ENCODE measurements at places on chromosomes 4 and X.

DNA sequence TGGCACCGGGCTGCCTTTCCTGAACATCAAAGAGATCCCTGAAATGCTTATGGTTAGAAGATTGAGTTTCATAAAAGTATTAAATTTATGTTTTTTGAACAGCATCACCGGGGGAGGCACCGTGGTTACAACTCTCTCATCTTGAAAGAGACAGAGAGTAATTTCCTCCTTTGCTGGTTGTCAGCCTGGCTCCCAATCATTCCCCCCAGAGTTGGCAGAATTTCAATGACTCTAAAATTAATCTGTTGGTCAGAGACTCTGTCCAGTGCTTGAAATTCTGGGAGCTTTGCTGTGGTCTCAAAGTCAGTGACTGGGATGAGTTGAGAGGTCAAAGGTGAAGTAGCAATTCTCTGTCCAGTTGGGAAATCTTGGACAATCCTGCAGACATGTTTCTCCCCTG lies 135.9 kb downstream of the RAB28 start:
- no peak for DNase-seq

DNA sequence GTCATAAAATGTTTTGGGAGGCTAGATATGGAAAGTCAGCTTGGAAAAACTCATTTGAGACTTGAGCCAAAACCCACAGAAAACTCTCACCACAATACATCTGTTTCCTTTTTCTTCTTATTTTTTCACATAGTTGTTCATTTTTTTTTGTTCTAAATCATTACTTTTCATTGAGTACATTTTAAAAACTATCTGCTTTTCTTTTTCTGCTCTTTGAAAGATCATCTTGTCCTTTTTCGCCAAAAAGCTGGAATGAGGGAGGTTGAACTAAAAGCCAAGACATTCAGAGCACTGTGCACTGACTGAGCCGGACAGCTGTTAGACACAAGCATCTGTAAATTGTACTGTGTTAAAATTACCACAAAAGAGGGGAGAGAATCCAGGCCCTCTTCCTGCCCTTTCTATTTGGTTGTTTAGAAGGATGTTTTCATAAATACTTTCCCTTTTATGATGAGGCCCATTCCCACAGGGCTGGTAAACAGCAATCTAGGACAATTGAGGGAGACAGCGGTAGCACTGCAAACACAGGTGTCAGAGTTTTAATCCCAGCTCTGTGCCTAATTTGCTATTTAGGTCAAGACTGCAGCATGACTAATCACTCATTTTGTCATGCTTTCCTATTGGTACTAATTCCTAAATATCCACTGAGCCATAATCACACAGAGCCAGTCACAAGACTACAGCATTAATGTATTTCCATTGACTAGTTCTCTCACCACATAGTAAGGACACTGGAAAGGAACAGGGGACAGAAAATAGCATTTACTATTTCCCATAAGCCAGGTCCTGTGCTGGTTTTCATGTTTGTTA lies 7.3 kb upstream of the RNF150 start:
- no peak for DNase-seq

DNA sequence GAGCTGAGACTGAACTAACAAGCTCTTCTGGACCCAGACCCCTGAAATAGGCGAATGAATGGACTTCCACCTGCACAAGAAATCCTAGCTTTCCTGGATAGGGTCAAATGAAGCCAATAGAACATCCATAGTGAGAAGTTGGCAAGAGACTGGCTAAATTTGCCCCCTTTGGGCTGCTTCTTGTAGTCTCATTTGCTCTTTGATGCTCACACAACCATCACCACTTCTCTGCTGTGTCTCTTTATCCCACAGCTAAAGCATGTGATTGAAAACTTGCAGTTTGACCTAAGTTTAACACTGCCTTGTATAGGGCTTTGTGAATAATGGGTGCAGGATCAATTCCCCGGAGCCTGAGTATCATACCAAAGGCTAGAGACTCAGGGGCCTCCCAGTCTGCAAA lies 38.2 kb downstream of the NLGN3 start:
- DNase-seq = no peak

DNA sequence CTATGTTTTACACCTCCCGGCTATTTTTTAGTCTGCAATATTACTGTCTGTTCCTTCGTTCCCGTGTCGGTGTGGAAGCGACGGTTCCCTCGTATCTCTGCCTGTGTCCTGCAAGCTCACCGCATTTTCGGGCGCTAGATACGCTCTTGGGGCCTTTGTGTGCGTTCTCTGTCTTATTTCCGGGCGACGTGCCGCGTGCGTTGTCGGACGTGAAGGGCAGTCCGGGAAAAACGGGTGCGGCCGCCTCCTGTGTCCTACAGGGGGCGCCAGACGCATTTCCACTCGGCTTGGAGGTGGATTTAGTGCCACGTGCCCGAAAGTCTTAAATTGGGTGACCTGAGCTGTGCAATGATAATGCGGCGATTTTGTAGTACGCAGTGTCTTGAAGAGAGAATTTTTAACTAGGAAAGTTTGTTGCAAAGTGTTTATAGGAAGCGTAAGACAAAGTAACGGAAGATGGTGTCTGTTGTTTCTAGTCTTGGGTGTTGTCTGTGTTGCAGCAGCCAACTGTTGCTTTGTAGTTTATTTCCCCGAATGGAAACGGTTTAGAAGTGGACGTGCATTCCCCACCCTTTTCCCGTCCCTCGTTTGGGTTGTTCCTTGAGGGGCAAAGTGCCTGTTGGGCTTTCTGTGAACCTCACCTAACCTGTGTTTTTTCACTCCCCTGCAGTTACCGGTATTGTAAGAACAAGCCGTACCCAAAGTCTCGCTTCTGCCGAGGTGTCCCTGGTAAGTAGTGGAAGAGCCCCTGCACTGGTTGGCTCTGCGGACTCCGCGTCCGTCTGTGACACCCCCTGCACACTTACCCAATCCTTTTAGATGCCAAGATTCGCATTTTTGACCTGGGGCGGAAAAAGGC lies 720 bp downstream of the RPL10 start:
- peak; percentile 68 for DNase-seq

DNA sequence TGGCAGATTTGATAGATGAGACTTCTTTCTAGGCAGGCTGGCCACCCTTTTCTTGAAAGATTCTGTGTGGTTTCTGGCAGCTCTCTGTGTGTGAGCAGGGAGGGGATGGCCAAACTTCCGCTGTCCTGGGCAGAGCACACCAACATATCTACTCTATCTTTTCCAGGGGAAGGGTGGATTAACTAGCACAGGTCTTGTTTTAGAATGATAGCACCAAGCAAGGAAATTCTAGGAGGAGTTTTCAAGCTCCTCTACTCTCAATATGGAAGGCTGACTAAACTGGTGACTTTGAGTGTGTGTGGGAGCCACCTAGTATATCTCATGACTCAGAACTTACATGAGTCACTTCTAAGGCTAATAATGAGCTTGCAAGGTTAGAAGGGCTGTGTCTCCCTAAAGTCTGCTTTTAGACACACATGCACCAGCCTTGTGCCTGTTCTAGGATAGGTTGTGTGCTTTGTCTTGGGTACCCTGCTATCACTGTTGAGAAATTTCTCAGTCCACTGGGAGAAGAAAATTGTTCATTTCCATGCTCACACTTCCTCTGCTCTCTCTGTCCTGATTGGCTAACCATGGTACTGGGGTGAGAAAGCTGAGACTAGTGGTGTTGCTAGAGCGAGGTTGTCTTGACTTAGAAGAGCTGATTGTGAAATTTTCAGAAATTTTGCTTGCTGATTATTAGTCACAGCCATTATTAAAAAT lies 72.9 kb downstream of the YIPF6 start:
- DNase-seq = no peak

DNA sequence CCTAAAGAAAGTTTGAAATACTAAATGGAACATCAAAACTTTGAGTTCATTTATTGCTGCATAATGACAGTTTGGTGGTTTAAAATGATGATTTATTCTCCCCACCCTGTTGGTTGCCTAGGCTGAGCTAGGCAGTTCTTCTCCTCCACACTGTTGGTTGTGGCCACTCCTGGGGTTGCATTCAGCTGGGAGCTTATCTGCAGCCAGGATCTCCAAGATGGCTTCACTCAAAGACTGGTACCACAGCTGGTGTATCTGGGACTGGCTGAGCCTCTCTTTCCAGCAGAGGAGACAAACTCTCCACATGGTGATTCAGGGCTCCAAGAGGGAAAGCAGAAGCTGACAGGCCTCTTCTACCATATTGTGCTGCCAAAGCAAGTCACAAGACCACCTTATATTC lies 33.1 kb downstream of the MSL3 start:
- DNase-seq = no peak

- DNase-seq = peak; percentile 76
Observed at GRCh38 chr4:158209825-158210807, at the start of gene TMEM144. TMEM144 (plus strand) TSS chr4:158210486; CDS start chr4:158212668, 2,182 bp downstream.

- no peak for DNase-seq
Observed at GRCh38 chr4:114398410-114398809, 200.2 kb upstream of the UGT8 start.

DNA sequence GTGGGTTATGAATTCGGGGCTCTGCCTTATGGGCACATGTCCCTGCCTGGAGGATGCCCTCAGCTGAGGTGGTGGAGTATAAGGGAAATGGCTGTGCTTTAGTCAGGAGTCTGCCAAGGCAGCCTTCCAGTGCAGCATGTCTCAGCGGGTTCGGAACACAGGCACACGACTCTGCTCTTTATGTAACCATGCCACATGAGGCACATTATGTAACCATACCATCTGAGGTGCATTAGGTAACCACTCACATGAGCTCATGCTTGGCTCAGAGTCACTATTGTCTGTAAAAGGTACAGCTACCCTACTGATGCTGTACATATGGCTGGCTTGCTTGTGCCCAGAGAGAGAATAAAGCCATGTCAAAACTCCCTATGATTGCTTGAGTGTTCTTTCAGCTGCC lies 723.6 kb downstream of the TRAM1L1 start:
- DNase-seq = no peak

GRCh38 chrX:70527610-70528345 lies 83.1 kb downstream of the DLG3 start:
- no peak for DNase-seq

- no peak for DNase-seq
Observed at GRCh38 chrX:54177306-54177705, 5.7 kb downstream of the FAM120C start.

DNA sequence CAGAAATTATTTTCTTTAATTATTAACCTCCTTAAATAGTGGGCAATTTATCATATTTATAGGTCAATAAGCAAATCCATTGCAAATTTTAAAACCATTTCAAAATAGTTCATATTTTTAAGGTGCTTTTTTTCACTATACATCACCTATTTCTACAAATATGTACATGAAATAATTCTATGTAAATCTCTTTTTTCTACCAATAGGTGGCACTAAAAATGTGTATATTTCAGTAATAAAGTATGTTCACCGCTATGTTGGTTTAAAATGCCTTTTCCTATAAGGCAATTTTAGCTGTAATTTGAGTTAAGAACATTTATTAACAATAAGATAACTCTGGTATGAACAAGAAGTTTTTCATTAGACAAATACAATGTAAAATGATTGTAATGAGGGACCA lies 672.2 kb downstream of the KCTD8 start:
- no peak for DNase-seq

- DNase-seq = no peak
Observed at GRCh38 chr4:78689700-78690323, 86.3 kb upstream of the BMP2K start.

- DNase-seq = peak; percentile 1
Observed at GRCh38 chr4:184693056-184693455, 40.8 kb downstream of the CENPU start.

GRCh38 chrX:74286950-74287740 lies 16.8 kb upstream of the ZCCHC13 start:
- DNase-seq = no peak

GRCh38 chr4:11954093-11954492 lies 525.4 kb upstream of the HS3ST1 start:
- no peak for DNase-seq

GRCh38 chrX:72245461-72246089 lies 6.7 kb upstream of the ERCC6L start:
- DNase-seq = no peak

- DNase-seq = no peak
Observed at GRCh38 chrX:152428120-152428519, 23.0 kb downstream of the GABRA3 start.

GRCh38 chr4:184850018-184850417 lies 24.2 kb upstream of the ACSL1 start:
- no peak for DNase-seq

DNA sequence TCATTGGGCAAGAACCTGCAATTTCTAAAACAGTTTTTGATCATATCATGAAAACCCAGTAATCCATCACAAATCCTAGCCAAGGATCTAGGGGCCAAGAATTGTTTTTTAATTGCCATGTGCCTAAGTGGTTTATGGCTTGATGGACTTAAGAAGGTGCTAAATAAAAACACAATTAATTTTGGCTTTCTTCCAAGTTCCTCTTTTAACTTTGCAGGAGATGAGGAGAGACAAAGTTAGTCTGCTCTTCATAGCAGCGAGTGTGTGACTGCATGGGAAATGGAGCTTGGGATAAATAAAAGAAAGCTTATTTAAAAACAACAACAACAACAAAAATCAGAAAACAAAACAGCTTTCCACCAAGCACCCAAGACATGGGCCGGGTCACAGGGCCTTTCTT lies 41.4 kb downstream of the ARHGEF9 start:
- no peak for DNase-seq

DNA sequence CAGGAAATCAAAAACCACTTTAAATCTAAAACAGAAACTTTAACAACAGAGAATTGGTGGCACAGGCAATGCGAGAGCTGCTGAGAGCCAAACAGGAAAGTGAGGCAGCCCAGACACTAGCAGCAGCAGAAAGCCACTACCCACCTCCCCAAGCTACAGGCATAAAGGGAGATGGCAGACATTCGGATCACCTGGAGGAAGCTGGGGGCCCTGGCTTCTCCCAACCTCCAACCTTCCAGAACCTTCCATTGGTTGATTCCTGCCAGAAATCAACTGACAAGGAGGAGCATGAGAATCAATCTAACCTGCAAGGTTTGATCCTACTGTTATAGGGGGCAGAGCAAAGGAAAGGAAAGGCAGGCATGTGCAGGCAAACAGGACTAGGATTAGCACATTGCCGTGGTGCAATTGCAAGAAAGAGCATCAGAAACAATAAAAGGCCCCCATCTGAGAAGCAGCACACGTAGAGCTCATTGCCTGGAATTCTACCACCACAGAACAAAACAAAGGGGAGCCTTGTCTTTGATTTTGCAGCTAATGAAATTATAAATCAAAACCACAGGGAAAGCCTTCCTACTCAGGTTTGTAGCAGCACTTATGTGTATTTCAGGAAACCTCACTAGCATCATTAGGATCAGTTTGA lies 427.3 kb upstream of the RASGEF1B start:
- DNase-seq = no peak

DNA sequence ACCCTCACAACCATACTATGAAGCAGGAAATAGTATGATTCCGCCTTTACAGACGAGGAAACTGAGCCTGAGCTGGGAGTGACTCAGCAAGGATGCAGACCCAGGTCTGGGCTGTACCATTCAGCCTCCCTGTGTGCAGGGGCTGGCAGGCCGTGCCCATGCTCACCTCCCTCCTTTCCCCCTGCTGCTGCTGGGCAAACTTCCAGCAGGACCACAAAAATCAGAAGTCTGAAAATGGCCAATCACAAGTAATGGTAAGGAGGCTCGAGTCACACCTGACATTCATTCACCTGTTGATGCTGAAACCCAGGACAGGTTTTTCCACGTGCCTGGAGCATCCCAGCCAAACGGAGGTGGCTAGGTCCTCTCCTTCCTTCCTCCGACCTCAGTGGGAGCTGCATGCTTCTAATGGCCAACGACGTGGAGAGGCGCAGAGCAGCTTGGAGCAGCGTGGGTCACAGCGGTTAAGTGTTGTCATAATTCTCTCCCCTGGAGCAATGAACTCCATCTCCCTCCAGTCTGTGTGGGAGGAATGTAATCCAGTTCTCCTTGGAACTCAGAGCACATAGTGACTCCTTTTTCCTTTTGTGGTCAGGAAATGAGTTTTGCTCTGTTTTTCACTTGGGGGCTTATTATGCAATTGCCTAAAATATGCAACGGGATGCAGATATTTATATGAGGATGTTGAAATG lies 371.7 kb downstream of the BCOR start:
- DNase-seq = no peak

Data from right lung (tissue), 10 donors.